ENCODE measurements at places on chromosomes 2 and 18. TPM values are rescaled to one million over a fixed set of nuclear protein-coding genes. Genes with fewer than 3 reads are reported as not detected.

Gene IL36RN
- not detected for total RNA-seq

- no peak for DNase-seq
These were observed 41.0 kb upstream of the ACTR3 start for GRCh38 chr2:113848758-113849415.

Gene PRSS56
- total RNA-seq: not detected

GRCh38 chr2:146244830-146245229 lies 1600.0 kb upstream of the ACVR2A start:
- no peak for DNase-seq

GRCh38 chr2:127094509-127095366 lies 12.2 kb downstream of the BIN1 start:
- no peak for DNase-seq

Gene PGAP1
- total RNA-seq: 22.9 TPM

Gene BARD1
- 20.7 TPM for total RNA-seq

- DNase-seq: no peak
These were observed 10.3 kb downstream of the STAT1 start for GRCh38 chr2:191003405-191004309.
